ENCODE measurements at places on chromosomes 11 and 22.

GRCh38 chr22:22959147-22959827 lies 71.7 kb downstream of the IGLL5 start:
- no peak for DNase-seq

GRCh38 chr11:79498667-79499066 lies 57.8 kb upstream of the TENM4 start:
- DNase-seq, result no peak

GRCh38 chr11:93484716-93485115 lies 58.5 kb downstream of the SMCO4 start:
- DNase-seq, result no peak

GRCh38 chr11:123547180-123547579 lies 107.2 kb downstream of the SCN3B start:
- DNase-seq, result no peak

- DNase-seq, result no peak
Observed at GRCh38 chr11:130782361-130783222, 133.7 kb downstream of the SNX19 start.

GRCh38 chr11:85903811-85904210 lies 48.6 kb downstream of the CCDC83 start:
- DNase-seq, result no peak

GRCh38 chr11:117486059-117486458 lies 158.4 kb downstream of the CEP164 start:
- DNase-seq, result no peak

DNA sequence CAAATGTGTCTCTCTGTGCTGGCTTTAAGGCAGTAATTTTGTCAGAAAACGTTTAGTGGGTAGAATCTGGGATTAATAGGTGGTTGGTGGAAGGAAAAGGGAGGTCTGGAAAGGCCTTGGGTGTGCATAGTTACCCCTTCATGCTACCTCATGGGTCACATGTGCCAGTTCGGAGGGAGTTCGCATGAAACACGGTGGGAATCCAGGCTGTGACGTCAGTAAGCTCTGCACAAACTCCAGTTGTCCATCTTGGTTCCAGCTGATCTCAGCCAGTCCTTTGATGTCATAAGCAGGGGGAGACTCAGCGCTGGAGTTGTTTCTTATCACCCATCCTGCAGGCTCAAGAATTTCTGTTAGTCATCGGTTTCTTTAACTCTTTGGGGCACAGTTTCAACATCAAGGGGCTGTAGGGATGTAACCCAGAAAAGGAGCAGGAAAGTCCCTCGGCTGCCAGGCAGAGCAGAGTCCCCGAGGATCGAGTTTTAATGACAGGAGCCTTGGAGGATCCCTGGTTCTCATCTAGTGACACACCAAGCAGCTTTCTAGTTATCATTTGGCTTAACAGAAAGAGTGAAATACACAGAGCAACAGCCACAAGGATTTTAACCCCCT lies 28.9 kb downstream of the MOV10L1 start:
- DNase-seq, result no peak

DNA sequence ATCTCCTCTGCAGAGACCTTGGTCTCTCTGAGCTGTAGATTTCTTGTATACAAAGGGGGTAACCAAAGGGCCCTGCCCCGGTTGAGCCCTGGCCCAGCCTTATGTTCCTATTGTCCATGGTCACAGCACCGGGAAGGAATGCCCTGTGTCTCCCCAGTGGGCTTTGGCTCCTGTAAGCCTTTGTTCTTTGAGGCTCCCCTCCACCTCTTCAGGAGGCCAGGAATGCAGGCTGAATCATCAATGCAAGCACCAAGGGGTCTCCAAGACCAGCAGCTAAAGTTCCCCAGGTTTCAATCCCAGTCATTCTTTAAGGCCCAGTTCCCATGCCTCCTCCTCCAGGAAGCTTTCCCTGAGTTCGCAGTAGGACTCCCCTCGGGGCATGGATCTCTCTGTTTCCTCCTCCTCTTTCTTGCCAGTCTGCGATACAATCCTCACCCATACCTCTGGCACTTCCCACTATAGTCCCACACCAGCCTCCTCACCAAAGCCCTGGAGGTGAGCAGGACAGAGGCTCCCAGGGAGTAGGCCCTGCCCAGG lies 29.2 kb upstream of the KLHL35 start:
- no peak for DNase-seq

- no peak for DNase-seq
Observed at GRCh38 chr22:25637032-25637431, 72.6 kb downstream of the GRK3 start.

DNA sequence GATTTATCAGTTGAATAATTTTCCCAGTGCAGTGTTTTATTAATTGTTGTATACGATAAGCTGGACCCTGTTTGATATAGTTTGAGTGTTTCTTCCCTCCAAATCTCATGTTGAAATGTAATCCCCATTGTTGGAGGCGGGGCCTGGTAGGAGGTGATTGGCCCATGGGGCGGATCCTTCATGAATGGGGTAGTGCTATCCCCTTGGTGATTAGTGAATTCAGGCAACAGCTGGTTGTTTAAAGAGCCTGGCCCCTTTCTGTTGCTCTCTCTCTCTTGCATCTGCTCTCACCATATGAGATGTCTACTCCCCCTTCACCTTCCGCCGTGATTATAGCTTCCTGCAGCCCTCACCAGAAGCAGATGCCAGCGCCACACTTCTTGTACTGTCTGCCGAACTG lies 1.5 kb downstream of the OR5A1 start:
- DNase-seq, result no peak

GRCh38 chr11:117378976-117379865 lies 51.6 kb downstream of the CEP164 start:
- no peak for DNase-seq

DNA sequence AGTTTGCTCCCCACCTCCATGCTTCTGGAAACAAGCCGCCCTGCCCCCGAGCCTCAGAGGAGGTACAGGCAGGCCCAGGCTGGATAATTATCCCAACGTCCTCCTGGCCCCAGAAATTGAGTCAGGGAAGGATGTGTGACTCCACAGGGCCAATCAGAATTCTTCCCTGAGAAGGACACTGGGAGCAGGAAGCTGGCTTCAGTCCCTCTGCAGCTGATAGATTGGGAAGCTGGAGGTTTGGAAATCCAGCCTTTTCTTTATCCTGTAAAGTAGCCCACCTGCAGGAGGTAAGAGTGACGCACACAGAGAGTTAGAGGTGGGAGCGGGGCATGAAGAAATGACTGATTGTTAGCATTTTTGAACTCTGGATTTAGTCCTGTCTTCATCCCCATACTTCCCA lies 97.5 kb upstream of the CD82 start:
- DNase-seq, result no peak

GRCh38 chr11:117795638-117796455 lies 1.2 kb downstream of the DSCAML1 start:
- DNase-seq, result no peak

DNA sequence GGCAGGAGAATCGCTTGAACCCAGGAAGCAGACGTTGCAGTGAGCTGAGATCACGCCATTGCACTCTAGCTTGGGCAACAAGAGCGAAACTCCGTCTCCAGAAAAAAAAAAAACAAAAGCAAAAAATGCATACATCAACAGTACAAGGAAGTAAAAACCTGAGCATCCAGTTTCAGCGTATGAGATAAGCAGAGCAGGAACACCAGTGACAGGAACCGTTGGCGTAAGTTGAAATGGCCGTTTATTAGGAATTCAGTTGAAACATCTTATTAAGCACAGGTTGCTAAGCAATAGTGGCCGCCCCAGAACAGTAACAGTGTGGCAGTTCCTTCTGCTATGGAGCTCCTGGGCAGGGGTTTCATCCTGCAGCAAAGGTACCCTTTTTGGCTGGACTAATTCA lies 4.0 kb upstream of the L3MBTL2 start:
- DNase-seq, result no peak

DNA sequence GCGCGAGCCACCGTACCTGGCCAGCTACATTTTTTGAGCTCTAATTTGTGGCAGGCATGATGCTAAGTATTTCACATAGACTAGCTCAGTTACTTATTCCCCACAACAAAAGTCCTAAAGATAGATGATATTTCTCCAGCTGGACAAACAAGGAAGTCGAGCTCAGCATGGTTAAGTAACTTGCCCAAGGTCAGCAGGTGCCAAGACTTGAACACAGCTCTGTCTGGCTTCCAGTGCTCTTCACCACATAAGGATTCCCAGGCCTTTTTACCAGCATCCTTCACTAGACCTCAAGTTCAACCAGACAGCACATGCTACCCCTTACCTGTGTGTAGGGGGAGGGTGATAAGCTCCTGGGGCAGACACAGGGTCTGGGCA lies 177.3 kb upstream of the NCAM1 start:
- no peak for DNase-seq

DNA sequence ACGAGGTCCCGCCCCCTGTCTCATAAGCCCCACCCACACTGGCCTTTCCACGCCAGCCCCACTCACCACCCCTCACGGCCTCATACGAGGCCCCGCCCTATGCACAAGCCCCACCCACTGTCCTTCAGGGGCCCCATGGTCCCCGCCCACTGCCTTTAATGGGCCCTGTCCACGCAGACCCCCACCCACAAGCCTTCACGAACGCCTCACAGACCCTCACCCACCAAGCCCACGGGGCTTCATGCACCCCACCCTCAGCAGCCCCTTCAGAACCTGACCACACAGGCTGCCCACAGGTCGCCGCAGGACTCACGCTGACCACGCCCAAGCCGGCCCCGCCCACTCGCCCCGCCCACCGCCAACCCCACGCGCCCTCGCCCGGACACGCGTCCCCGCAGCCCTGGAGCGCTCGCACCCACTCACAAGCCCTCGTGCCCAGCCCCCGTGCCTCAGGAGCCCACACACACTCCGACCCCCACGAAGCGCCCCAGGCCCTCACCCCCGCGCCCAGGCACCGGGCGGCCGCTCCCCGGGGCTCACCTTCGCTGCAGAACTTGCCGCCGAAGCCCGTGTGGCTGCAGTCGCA lies 10.5 kb downstream of the NRXN2 start:
- no peak for DNase-seq

DNA sequence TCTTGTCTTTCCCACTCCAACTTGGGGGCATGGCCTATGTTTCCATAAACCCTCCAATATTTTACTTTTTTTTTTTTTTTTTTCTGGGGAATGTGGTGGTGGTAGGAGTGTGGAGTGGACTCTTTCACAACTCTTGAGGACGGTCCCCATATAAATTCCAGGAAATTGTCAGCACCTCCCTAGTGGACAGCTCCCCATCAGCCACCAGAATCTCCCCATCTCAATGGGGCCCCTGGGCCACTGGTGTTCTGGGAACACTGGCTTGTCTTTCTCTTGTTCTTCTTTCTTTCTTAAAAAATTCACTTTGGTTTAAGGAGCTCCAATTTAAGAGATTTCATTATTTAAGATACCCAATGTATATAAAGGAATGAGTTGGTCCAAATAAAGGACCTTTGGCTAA lies 74.1 kb downstream of the ADM start:
- no peak for DNase-seq

DNA sequence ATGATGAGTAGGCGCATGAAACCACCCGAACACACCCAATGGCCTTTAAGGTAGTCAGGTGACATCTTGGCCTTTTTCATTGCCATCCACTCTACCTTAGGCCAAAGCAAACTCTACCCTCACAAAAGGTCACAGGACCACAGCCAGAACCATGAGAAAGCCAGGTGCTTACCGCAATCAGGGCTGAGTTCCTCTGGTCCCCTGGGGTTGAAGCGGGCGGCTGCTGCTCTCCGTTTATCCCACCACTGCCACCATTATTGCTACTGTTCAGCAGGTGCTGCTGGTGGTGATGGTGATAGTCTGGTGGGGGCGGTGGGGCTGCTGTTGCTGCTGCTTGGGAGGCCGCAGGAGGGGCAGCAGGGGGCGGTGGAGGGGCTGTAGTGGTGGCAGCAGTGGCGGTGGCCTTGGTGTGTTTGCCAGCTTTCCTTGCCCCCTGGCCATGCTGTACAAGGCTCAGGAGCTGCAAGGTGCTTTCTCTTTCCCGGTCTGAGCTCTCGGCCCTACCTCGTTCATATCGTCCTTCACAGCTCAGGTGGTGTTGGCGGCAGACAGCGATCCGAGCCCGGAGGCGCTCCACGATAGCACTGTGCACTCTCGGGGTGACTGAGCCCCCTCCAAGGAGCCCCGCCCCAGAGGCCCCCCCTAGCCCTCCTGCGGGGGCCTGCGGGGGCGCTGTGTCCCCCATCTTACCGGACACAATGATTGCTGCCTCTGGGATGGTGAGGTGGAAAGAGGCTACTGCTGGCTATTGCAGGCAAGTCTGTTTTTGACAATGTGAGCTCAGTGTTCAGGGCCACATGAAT lies 1.6 kb downstream of the MAML2 start:
- DNase-seq, result no peak

DNA sequence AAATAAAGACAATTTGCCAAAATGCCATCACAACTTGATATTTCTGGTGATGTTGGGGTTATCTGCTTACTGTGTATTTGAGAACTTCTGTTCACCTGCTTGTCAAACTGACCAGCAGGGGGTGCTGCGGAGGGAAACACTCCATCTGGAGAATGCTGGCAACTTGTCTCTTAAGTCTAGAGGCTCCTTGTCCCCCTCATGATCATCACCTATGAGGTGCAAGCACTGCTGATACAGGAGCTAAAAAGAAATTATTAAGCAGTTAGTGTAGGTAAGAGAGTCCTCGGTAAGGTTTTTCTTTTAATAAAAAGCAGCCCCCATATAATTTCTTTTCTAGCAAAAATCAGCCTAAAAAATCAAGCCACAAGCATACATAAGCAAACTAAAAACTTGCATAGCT lies 32.7 kb upstream of the GLYATL1B start:
- DNase-seq, result no peak

GRCh38 chr11:88051396-88051795 lies 123.8 kb downstream of the RAB38 start:
- DNase-seq, result no peak

DNA sequence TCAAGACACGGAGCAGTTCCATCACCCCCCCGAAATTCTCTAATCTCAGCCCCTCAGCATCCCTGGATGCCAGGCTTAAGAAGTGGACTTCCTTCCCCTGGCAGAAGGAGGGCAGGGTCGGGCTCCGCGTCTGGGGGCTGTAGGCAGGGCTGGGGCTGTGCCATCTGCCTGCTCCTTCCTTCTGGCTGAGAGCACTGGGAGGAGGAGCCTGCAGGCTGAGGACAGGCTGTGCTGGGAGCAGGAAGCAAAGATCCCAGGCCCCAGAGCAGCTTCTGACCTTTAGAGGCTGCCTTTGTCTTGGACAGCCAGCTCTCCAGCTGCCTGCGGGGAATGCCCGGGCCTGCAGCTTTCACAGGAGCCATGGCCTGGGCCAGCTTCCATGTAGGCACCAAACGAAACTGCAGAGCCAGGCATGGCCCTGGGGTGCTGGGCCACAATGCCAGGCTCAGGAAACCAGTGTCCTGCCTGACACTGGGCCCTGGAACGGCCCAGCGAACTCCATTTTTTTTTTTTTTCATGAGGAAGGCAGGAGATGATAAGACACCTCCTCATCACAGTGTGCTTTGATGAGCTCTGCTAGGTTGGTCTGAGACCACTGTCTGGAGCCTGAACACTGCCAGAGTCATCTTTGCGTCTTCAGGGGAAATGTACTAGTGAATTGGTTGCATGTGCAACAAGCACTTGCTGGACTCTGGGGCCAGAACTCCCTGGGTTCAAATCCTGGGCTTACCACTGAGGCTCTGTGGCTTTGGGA lies 67.9 kb downstream of the MCM5 start:
- no peak for DNase-seq

GRCh38 chr11:96162816-96163499 lies 180.0 kb downstream of the MAML2 start:
- no peak for DNase-seq
